Smooth muscle cell of the coronary artery (primary cell): ENCODE measurements at places on chromosomes 12 and 14. TPM values are rescaled to one million over a fixed set of nuclear protein-coding genes. Genes with fewer than 3 reads are reported as not detected.

Gene IL26
- total RNA-seq, result 0.35 TPM in 1 of 2 replicates, not detected in the other

Gene NUAK1
- 11.0 and 75.3 TPM in 2 replicates for total RNA-seq

Gene RFLNA
- total RNA-seq, result 0.35 and 6.8 TPM in 2 replicates

Gene RNASE3
- total RNA-seq, result not detected in 2 replicates

Gene HPD
- 0.15 and 1.1 TPM in 2 replicates for total RNA-seq

Gene KRT6C
- not detected in 2 replicates for total RNA-seq

Gene TSPAN19
- under 0.01 and 0.12 TPM in 2 replicates for total RNA-seq

Gene TAS2R50
- 1.3 and 1.8 TPM in 2 replicates for total RNA-seq

Gene PRPH
- 0.35 and 1.5 TPM in 2 replicates for total RNA-seq

Gene NGDN
- total RNA-seq, result 39.4 and 57.1 TPM in 2 replicates

Gene CBX5
- 8.5 and 21.8 TPM in 2 replicates for total RNA-seq

Gene PLEKHD1
- total RNA-seq, result not detected in 2 replicates

Gene TEX52
- not detected in 2 replicates for total RNA-seq

Gene SRGAP1
- total RNA-seq, result 2.6 and 26.2 TPM in 2 replicates

Gene FOXA1
- not detected in 2 replicates for total RNA-seq

Gene PWP1
- 99.1 and 247 TPM in 2 replicates for total RNA-seq

Gene DPF3
- total RNA-seq, result 2.0 and 8.9 TPM in 2 replicates

Gene CHMP4A
- total RNA-seq, result 24.2 and 29.7 TPM in 2 replicates

Gene ABHD12B
- not detected in 2 replicates for total RNA-seq

Gene LRP6
- 30.4 and 40.9 TPM in 2 replicates for total RNA-seq

Gene MSRB3
- total RNA-seq, result 39.5 and 44.5 TPM in 2 replicates

Gene ESRRB
- not detected in 2 replicates for total RNA-seq

Gene KLRC3
- total RNA-seq, result not detected in 2 replicates

Gene KRT83
- total RNA-seq, result not detected in 2 replicates
